ENCODE measurements at places on chromosomes 1 and 21.

DNA sequence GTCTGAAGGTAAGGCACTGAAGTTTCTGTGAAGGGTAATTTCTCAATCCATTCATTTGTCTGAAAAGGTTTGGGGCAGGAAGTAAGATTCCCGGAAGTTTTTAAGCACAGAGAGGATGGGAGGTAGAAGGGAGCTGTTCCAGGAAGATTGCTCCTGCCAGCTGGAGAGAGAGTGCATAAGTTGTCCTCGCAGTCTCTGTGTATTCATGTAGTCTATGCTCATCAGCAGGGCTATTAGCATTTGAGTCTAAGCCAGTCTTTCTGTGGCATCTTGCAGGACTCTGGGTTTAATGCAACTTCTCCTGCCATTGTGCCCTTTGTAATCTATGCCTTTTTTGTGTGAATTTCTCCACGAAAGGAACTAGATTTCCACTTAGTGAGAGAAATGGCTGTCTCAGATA, 140.8 kb upstream of the FGGY start:
- DNase-seq: no peak

- DNase-seq: no peak
Measured at GRCh38 chr1:209900734-209901133, 37.3 kb upstream of the SYT14 start.

DNA sequence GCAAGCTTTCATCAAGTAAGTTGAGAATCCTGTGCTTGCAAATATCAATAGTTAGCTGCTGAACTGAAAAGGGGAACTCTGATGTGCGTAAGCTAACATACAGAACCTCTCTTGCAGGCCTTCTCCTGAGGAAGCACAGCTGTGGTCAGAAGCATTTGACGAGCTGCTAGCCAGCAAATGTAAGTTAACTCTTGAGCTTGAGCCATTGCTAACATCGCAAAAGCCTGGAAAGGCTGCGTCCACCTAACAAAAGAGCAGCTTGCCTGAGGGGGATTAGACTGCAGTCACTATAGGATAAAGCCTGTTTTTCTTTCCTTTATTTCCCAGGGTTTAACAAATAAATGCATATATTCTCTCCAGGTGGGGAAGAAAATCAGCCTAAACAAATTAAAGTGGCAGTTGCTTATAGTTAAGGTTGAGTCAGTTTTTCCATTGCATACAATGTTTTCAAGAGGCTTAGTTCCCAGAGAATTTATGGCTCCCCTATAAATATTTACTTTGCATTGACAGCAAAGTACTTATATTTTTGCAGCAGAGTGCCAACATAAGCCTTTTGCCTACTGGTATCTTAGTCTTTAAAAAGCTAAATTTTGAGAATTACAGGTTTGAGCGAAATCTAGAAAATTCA, 1.5 kb downstream of the RGS2 start:
- peak; percentile 60 for DNase-seq

DNA sequence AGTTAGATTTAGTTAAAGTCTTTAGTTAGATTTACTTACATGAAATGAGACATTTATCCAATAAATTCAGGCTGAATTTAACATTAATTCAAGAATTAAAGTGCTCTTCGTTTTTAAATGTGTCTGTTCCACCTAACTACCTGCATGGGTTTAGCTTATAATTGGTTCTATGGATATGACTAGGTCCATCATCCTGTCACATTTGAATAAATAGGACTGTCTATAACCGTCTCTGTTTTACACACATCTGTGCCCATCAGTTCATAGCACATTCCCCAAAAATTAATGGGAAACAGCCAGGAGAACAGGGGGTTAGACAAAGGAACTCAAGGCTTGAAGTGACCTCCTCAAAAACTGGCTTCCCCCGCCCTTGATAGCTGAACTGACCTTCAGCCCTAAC, 219.6 kb downstream of the MRPL39 start:
- DNase-seq: no peak

DNA sequence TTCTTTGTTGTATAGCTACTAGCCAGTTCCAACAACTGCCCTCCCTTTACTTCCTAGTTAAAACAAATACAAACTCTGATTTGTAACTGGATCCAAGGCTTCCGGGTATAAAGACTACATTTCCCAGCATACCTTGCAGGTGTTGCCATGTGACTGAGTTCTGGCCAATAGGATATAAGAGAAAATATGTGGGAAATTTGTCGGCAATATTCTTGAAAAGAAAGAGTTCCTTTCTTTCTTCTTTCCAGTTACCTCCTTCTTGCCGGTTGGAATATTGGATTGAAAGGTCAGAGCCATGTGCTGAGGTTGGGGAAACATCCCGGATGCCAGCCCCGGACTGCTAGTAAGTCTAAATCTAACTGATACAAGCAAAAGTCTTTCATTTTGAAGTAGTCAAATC, 23.0 kb upstream of the ZBTB40 start:
- peak; percentile 79 for DNase-seq

DNA sequence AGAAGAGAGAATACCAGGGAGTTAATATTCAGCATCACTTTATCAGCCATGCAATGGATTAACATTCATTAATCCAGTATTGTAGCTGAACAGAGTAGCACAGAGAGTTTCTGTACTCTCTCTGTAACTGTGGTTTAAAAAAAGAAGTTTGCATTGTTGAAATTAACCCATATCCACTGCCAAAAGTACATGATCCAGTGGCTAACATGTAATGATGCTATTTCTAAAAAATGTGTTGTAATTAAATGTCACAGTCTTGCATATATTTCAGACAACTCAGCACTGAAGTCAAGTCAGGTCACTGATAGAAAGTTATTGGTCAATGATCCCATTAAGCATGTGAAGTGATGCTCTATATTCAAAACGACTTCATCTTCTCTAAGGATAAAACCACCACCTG, 141.3 kb downstream of the NRIP1 start:
- DNase-seq: peak; percentile 47

GRCh38 chr1:207565546-207566468, 69.8 kb downstream of the CR1 start:
- peak; percentile 27 for DNase-seq

- peak; percentile 73 for DNase-seq
Measured at GRCh38 chr1:16122350-16122881, 33.5 kb downstream of the EPHA2 start.

DNA sequence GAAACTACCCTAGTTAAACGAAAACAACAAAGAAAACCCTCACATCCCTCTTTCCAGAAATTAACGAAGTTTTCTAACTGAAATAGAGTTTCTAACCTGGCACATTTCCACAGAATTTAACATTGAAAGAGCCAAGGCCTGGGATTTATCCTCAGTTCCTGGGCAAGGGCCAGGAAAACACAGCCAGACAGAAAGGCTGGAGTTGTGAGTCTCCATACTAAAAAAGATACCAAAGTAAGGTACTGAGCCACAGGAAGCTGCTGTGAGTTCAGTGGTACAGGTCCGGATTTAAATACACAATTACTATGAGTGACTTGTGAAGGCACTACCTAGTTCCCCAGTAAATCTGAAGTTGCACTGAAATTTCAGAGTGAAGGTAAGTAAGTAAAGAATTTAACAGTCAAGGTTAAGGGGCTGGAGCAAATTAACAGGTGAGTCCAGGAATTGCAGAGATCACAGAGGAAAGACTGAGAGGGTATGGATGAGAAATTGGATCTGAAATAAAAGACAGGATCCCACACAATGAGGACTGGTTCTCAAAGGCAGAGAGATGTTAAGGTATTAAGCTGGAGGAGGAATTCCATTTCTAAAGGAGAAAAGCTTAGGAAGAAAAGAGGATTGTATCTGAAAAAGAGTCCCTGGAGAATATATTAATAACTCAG, 905 bp downstream of the LIX1L start:
- peak; percentile 33 for DNase-seq

DNA sequence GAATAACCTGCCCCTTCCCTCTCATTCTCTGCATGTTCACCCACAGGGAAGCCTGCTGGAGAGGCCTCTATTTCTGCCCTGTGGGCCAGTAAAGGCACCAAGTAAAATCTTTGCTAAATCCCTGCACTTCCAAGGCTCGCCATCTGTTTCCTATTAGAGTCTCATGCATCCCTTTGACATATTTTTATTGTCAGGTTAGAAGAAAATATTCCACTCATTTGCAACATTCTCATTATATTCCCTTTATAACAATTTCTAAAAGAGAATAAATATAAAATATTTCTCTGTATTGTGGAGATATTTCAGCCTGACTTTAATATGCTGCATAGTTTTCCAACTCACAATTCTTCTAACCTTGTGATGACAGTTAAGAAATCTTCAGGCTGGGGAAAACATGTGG, 340.4 kb upstream of the VAMP3 start:
- no peak for DNase-seq

DNA sequence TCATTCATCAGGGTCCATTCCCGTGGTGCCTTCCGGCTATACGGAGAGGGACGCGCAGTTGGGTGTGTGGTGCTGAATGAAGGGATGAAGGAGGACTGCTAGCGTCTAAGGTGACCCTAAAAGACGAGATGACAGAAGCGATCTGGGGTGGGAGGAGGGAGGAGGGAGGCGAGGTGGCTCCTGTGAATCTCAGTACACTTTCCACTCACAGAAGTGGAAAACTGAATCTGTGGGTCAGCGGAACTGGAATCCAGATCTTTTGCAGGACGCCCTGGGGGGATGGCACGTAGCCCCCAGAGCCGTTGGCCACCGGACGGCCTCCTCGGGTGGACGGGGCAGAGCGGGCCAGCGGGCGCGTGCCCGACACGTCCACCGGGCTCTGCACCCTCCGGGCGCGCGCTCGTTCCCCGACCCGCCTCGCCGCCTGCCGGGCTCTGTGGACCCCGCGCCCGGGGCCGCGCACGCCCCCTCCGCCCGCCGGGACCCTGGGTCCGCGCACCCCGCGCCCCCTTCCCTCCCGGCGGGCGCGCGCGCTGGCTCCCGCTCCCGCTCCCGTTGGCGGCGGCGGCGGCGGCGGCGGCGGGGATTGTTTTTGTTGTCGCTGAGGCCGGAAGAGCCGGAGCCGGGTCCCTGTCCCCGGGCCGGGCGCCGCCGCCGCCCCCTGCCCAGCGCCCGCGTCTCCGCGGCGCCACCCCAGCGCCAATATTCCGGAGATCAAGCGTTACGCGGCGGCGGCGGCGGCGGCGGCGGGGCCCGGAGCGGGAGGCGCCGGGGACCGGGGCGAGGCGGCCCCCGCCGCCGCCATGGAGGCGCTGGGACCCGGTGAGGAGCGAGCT, at the start of gene AGO4:
AGO4 (plus strand) TSS at position 403 of the 836 bp plus-strand sequence; CDS start at position 804, 401 bp downstream.
- peak; percentile 61 for DNase-seq

DNA sequence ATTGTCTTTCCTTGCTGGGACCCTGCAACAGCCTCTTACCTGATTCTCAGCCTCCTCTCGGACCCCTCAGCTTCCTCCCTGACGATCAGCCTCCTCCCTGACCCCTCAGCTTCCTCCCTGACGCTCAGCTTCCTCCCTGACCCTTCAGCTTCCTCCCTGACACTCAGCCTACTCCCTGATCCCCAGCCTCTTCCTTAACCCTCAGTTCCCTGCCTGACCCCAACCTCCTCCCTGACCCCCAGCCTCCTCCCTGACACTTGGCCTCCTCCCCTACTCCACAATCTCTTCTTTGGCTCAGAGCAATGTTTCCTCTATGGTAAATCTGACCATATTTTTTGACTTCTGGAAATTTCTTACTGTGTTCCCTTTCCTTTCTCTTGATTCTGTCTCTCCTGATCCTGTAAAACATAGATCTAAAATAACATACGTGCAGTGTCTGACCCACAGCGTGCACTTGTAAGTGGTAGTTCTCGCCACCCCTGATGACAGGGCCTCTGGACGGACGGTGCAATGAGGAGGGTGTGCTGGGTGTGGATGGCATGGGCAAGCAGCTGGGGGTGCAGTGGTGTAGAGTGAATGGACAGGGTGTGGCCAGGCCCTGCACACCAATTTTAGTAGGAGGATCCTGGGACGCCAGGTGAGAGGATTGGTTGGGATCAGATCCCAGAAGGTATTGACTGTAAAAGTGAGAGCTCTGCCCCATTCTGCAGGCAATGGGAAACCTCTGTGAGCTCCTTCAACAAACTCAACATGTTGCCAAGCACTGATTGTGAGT, 264.1 kb downstream of the FOXD2 start:
- DNase-seq: no peak

DNA sequence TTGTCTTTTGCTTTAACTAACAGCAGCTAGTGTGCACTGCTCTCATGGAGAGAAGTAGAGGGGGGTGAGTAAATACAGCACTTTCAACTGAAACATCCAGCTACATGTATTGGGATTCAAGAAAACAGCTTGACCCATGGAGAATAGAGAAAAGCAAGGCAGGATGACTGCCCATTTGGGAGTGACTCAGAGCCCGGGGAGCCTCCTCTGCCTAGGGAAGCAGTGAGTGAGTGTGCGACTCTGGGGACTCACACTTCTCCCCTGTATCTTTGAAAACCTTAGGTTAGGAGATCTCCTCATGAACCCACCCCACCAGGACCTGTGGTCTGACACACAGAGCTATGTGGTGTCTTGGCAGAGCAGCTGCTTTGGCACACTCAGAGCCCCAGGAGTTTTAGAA, 82.0 kb upstream of the PTGFR start:
- no peak for DNase-seq

DNA sequence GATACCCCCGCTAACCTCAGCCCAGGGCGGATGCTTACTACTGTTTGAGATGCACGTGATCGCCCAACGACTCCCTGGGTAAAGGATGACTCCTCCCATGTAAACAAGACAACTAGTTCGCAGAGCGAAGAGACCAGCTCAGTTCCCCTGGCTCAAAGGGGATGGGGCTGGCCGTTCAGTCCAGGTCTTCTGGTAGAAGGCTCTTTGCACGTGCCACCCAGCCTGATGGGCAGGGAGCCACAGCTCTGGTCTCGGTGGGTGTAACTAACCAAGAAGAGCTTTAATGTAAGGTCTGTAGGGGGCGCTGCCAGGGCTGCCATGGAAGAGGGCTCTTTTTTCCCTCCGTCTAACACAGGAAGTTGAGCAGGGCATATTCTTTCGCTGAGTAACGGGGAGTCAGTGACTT, 49.4 kb upstream of the PARP1 start:
- DNase-seq: peak; percentile 50

- no peak for DNase-seq
Measured at GRCh38 chr21:14814282-14814681, 250.5 kb downstream of the NRIP1 start.

GRCh38 chr1:7087888-7088287, 302.6 kb downstream of the CAMTA1 start:
- no peak for DNase-seq

GRCh38 chr21:42523211-42523610, 9.6 kb downstream of the SLC37A1 start:
- DNase-seq: no peak

GRCh38 chr1:206505702-206506355, 1.5 kb upstream of the RASSF5 start:
- DNase-seq: peak; percentile 76

GRCh38 chr1:39170731-39171667, 33.5 kb upstream of the MACF1 start:
- DNase-seq: no peak
